ENCODE measurements at places on chromosomes 16 and 17.

DNA sequence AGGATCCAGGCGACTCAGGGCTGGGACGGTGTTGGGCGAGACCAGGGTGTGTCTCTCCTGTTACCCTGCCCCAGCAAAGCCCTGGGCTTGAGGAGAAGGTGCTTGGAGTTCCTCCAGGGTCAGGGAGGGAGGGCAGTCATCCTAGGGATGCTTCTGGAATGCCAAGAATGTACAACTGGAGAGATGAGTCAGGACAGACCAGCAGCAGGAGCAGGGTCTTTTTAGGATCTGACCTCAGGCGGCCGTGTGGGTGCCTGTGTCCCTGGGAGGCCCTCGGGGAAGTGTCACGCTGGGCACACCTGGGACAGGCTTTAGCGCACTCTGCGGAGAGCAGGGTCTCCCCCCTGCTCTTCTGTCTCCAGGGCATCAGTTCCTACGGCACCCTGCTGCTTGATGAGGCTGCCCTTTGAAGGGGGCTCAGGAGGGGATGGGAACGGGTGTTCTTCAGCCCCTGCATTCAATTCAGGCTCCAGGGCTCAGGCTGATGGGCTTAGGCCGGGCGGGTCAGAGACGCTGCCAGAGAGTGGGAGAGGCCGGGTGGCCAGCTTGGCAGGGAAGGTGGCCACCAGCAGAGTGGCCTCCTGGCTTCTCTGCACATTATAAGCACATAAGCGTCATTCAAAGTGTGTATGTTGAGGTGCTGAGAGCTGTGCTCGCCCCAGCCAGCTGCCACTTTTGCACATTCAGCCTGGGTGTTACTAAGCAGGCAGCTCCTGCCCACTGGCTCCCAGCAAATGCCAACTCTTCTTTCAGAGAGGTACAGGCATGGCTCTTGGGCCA, 8.4 kb upstream of the MTSS2 start:
- no peak for DNase-seq

- DNase-seq, result no peak
These were observed 21.3 kb downstream of the OTOA start for GRCh38 chr16:21685034-21685455.

GRCh38 chr16:14486520-14487303, 143.3 kb downstream of the PARN start:
- peak; percentile 60 for DNase-seq

DNA sequence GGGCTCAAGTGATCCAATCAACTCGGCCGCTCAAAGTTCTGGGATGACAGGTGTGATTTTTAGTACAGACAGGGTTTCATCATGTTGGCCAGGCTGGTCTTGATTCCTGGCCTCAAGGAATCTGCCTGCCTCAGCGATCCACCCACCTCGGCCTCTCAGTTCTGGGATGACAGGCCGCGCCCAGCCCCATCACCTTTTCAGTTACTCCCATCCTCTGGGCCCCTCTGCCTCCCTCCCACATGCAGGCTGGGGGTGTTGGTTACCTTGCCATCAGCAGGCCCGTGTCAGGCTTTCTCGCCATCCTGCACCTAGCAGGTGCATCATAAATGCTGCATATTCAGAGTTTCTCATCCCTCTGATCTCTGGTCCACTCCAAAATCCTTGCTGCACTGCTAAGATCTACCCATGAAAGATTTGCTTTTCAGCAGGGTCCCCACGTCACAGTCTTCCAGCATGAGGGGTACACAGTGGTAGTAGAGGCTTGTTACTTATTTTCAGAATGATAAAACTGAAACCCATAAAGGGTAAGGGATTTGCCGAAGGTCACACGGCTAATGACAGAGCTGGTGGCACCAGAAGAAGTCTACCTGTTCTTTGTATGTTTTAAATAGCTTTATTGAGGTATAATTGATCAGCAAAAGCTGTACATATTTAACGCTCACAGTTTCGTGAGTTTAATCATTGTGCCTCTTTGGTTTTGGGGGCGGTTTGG, 16.6 kb downstream of the PMM2 start:
- DNase-seq, result no peak

GRCh38 chr16:58425245-58425644, 33.0 kb downstream of the GINS3 start:
- DNase-seq, result no peak

- DNase-seq, result no peak
These were observed 54.0 kb upstream of the GNAO1 start for GRCh38 chr16:56137269-56137668.

GRCh38 chr17:45977506-45977824, 21.6 kb upstream of the STH start:
- peak; percentile 6 for DNase-seq

- no peak for DNase-seq
These were observed 1.6 kb downstream of the RANGRF start for GRCh38 chr17:8290043-8290442.

DNA sequence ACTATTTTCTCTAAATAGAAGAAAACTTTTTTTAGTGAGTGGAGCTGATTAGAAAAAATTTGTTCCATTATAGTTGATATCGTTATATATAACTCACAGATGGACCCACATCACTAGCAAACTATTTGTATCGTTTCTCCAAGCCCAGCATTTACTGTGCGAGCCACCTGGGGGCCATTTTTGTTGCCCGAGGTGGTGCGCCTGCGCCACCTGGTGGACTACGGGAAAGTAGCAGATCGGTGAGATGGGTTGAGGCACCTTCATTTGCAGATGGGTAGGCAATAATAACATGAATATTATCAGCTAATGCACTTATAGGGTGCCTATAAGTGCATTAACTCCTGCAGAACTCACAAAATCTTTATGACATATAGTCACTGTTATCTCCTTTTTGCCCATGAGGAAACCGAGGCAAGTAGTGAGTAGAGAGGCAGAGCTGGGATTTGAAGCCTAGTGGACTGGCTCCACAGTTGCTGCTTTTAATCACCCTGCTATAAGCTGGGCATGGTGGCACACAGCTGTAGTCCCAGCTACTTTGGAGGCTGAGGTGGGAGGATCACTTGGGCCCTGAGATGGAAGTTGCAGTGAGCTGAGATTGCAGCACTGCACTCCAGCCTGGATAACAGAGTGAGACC, 23.2 kb upstream of the NTN1 start:
- no peak for DNase-seq

DNA sequence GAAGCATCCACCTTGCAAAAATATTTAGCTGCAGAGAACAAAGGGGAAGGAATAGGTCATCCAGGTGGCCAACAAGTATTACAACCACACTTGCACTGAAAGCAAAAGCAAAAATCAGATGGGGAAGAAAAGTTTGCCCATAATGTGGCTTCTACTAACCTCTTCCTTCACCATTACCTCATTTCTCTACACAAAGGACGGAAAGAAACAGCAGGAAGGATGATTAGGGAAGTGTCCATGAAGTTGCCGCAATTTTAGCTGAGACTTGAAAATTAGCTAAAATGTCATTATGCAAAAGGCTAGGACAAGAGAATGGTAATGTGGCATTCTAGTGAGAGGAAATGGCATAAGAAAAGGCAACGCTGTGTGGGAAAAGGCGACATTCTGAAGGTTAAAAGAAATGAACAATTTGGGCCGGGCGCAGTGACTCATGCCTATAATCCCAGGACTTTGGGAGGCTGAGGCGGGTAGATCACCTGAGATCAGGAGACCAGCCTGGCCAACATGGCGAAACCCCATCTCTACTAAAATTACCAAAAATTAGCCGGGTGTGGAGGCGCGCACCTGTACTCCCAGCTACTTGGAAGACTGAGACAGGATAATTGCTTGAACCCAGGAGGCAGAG, 13.7 kb downstream of the KANSL1 start:
- DNase-seq, result no peak

- peak; percentile 62 for DNase-seq
These were observed 53.7 kb downstream of the GSG1L start for GRCh38 chr16:28009586-28010373.

- peak; percentile 18 for DNase-seq
These were observed 219.1 kb downstream of the STX8 start for GRCh38 chr17:9356488-9356911.

DNA sequence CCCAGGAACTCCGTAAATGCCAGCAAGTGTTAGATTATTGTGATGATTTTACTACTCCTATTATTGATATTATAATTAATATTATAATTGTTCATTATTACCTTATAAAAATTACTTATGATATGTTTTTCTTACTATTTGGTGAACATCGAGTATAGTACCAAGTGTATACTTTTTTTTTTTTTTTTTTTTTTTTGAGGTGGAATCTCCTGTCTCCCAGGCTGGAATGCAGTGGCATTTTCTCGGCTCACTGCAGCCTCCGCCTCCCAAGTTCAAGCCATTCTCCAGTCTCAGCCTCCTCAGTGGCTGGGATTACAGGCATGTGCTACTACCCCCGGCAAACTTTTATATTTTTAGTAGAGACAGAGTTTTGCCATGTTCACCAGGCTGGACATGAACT, 347.0 kb downstream of the WWOX start:
- DNase-seq, result no peak

DNA sequence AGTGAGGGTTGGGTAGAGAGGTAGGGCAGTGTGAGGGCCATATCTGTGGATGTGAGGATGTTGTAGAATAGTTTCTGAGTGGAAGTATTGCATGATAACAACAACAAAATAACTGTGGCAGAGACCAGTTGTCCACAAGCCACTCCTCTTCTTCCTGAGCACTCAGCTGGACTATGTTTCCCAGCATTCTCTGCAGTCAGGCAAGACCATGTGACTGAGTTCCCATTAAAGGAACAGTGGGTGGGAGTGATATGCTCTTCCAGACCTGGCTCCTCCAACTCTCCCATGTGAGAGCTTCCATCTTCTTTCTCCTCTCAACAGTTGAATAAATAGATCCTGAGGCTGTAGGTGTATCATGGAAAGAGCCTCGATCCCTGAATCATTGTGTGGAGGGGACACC, 272.4 kb downstream of the CBLN1 start:
- DNase-seq, result no peak

DNA sequence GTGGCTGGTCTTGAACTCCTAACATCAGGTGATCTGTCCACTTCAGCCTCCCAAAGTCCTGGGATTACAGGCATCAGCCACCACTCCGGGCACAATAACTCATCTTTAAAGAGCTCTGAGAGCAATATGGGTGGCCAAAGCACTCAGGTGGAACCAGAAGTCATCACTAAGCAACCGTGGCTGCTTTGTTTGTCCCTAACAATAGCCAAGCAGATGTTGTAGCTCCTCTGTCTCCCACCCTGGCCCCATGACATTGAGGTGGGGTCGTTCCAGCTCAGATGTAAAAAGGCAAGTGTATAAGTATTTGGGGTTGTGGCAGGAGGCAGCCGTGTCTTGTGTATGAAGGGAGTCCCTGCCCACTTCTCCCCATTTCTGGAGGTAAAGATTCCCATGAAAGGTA, 3.7 kb upstream of the SCIMP start:
- DNase-seq, result no peak

DNA sequence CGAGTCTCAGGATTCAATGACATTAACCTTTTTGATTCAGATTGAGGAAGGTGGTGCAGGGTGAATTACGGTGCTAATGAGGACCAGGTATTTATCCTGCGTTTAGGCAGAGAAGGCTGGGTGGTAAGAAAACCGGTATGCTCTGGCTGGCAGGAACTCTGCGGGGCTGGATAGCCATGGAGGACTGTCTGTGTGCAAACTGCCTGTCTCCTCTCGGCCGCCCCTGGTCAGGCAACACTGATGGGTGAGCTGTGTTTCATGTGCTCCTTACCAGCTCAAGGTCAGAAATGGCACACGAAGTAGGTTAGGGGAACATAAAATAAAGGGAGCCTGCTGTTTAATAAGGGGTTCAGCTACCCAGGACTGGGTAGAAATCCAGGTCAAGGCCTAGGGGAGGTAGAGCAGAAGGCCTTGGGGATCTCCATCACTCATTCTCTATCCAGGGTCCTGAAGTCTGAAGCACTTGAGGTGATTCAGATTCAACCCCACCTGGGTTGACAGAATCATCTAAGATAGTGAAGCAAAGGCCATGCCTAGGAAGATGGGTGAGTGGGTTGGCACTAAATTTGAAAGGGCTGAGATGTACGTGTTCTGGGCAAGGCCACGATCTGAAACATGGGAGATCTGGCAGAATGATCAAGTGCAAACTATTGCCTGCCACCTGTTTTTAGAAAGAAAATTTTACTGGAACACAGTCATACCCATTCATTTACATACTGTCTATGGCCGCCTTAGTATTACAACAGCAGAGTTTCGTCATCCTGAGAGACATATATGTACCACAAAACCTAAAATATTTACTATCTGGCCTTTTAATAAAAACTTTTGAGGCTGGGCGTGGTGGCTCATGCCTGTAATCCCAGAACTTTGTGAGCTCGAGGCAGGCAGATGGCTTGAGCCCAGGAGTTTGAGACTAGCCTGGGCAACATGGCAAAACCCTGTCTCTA, 292.5 kb downstream of the XYLT1 start:
- no peak for DNase-seq

DNA sequence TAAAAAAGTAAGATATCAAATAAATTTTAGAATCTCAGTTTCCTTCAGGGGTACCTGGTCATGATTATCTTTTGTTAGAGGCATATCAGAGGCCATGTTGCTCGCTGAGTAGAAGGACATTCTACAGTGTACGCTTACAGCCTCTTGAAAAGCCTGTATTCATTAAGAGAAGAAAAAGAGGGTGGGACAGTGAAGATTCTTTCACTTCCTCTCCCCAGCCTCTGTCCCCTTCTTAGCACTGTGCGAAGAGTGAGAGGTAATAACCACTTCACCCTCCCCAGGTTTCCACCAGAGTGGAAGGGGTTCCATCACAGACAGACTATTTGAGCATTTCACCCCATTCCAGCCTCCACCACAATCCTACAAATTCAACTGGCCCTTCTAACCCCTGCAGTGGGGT, 4.8 kb upstream of the LPO start:
- no peak for DNase-seq

DNA sequence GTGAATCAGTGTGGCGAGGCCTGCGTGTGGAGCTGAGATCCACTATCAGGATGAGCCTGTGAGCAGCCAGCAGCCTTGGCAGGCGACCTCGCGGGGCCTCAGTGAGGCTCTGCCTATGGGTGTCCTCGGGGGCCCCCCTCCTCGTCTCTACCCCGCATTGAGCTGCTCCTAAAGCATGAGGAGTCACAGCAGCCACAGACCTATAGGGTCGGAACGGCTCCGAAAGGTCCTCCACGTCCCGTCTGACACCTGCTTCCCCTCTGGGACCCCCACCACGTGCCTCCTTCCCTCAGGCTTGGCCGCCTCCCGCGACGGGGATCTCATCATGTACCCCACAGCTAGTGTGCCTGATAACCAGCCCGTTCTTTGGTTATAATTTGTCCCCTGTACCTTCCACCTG, 28.8 kb downstream of the GRIN2C start:
- no peak for DNase-seq

Data from posterior cingulate gyrus (tissue), 11 donors.